ENCODE measurements at places on chromosomes 5 and 9. TPM values are rescaled to one million over a fixed set of nuclear protein-coding genes. Genes with fewer than 3 reads are reported as not detected.

DNA sequence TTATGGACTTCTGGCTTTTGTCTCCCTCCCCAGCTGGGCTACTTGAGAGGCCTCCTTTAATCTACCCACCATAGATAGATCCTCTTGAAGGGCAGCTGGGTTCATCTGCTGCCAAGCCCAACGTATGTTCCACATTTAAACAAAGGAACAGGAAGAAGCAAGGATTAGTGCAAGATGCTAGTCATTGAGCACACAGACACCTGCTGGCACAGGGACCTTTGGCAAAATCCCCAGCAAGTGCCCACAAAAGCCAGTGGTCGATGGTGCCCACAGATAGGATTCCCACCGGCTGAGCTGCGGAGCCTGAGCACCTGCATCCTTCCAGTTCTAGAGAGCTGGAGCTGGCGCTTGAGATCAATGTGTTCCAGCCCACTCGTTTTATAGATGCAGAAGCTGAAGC lies 57.7 kb upstream of the SHB start:
- no peak for DNase-seq

GRCh38 chr5:148620696-148621095 lies 33.6 kb downstream of the HTR4 start:
- no peak for DNase-seq

- no peak for DNase-seq
These were observed 220.4 kb upstream of the IRX4 start for GRCh38 chr5:2102819-2103776.

- peak; percentile 16 for DNase-seq
These were observed 232.6 kb downstream of the MAST4 start for GRCh38 chr5:66828548-66829357.

DNA sequence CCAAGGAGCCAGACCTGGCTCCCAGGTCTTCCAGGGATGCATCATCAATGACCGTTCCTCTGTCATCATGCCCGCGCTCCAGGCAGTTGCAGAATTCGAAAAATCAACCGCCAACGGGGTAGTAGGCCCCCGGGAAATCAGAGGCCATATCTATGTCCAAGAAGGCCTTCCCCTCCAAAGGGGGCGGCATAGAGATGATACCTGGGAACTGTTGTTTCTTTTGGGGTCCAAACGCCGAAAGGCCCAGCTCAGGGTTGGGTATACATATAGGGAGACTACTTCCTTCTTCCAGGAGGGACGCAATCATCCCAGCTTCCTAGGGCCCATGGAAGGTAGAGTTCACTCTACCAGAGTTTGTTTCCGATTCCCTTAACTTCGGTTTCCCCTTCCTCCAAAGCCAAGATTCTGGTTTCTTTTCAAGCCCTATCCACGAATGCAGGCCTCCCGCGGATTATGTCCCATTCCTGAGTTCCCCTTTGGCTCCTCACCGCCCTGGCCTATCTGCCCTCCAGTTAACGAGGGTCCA lies 754 bp downstream of the DCAF12 start:
- no peak for DNase-seq

Gene MYMK
- not detected for total RNA-seq

Data from Caki2 (cell line).